ENCODE measurements at places on chromosomes 16 and 17.

DNA sequence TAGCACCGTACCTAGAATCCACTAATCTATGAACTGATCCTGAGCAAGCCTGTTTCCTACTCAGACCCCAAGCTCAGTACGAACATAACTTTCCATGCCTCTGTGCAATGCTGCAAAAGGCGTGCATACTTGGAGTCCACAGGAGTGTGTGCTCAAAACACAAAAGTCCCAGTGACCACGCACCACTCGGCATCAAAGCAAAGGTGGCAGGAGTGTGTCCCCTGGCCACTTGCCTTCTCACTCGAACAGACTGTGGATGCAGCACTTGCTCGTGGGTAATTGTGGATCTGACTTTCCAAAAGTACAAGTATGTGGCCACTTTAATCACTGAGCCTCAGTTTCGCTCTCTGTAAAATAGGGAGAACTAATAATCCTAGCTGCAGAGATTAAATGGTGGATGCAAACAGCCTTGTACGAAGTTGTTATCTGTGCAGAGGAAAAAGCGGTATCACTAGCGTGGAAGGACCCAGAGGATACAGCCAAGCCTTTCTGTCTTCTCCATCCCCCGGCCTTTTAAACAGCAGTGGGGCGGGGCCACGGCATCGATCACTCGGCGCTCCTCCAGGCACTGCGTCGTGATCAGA is 311 bp upstream of the KDM8 start:
- DNase-seq = no peak

GRCh38 chr17:2821868-2822267 is 25.6 kb downstream of the RAP1GAP2 start:
- no peak for DNase-seq

GRCh38 chr17:59004338-59005111 is 102.2 kb downstream of the TRIM37 start:
- peak; percentile 68 for DNase-seq

- no peak for DNase-seq
Observed at GRCh38 chr16:25859645-25860044, 167.9 kb downstream of the HS3ST4 start.

DNA sequence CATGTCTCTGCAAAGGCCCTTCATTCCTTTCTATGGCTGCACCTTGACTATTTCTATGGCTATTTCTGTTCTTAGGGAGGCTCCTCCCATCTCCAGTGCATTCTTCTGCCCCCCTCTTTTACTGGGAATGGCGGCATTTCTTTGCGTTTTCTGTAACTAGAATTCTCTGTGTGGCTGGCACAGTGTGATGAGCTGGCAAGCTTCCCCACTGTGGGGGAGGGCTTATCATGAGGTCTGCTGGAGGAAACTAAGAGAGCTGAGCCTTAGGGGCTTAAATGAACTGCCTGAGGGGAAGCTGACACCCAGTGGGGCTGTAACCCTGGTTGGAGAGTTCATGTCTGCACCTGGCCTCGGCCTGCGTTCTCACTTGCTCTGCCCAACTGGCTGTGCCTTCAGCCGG is 1.5 kb upstream of the CARD14 start:
- no peak for DNase-seq

DNA sequence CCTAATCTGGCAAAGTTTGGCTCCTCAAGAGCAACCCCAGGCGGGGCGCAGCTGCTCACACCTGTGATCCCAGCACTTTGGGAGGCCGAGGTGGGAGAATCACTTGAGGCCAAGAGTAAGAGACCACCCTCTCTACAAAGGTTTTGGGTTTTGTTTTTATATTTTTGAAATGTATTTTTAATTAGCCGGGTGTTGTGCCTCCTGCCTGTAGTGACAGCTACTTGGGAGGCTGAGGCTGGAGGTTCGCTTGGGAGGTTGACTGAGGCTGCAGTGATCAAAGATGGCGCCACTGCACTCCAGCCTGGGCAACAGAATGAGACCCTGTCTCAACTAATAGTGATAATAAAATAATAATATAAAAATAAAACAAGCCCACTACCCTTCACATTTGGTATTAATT is 756 bp upstream of the USP7 start:
- DNase-seq = no peak

DNA sequence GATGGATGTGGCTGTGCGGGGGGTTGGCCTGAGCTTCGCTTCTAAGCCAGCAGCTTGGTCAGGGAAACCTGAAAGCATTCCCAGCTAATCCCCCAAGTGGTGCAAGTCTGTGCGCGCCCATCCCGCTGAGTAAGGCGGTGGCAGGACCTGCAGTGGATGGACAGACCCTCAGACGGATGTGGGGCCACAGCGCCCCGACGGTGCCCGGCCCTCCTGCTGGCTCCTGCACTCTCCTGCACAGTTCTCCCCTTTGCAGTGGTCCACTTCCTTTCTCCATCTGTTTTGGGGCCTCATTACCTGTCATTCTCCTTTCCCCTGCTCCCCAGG is 2.3 kb downstream of the ATP2A1 start:
- no peak for DNase-seq

GRCh38 chr16:53974484-53975080 is 270.6 kb downstream of the FTO start:
- no peak for DNase-seq

GRCh38 chr17:34409352-34409751 is 46.3 kb upstream of the CCL1 start:
- no peak for DNase-seq

- no peak for DNase-seq
Observed at GRCh38 chr16:74666010-74666421, 661 bp downstream of the RFWD3 start.

GRCh38 chr17:75160211-75160610 is 5.9 kb upstream of the JPT1 start:
- no peak for DNase-seq

DNA sequence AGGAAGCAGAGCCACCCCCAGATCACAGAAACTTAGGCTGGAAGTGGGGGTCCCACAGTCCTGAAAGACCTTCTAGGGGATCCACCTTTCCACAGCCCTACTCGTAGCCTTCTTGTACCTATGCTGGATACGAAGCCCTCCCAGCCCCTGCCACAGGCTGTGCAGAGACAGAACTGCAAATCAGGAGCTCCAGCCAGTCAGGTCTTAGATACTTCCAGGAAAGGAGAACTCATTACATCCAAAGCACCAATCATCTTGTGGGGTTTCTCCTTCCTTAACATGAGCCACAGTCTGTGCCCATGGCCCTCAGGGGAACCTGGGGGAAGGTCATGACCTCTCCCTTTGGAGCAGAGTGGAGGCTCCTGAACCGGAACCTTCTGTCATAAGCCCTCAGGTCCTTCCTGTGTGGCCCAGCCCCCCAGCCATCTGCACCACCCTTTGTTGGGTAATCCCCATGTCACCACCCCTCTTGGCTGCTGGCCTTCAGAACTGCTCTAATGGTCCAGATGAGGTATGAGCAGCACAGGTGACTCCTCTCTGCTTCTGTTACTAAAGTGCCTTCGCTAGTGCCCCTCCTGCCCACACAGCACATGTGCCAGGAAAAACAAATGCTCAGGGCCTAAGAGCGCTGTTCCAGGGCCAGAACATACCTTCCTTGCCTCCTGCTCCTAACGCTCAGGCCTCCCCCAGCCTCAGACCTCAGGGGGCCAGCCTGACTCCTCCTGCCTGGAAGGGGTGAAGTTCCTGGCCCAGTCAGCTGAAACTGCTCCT is 14.6 kb downstream of the SRCIN1 start:
- DNase-seq = no peak

- DNase-seq = no peak
Observed at GRCh38 chr16:20310421-20311395, 16.6 kb downstream of the GP2 start.

- no peak for DNase-seq
Observed at GRCh38 chr16:30904114-30904780, 7.8 kb downstream of the CTF1 start.

DNA sequence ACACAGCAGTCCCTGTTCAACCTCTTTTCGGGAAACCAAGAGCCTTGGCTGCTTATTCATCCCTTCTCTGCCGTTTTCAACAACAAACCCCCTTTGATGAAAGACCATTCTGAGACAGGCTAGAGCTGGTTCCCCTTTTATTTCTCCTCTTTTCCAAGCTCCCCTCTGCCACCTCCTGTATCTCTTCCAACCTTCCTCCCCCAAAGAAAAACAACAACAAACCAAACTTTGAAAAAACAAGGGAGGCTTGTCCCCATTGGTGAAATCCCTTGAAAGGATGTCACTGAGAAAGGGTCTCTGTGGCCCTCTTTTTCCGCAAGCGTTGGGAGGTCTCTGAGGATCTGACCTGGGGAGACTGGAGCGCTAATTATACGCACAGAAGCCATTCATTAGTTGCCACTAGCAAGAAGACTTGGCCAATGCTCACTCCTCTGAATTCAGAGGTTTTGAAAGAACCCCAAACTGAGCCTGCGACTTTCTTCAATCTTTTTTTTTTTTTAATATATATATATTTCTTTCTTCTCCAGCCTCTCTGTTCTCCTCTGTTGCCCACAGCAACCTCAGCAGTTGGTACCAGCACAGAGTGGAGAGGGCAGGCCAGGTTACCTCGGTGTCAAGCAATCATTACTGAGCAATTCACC is 101.4 kb downstream of the PITPNC1 start:
- no peak for DNase-seq

- no peak for DNase-seq
Observed at GRCh38 chr17:32477220-32477619, 9.6 kb upstream of the CDK5R1 start.

GRCh38 chr16:79426663-79427062 is 173.9 kb downstream of the MAF start:
- no peak for DNase-seq

DNA sequence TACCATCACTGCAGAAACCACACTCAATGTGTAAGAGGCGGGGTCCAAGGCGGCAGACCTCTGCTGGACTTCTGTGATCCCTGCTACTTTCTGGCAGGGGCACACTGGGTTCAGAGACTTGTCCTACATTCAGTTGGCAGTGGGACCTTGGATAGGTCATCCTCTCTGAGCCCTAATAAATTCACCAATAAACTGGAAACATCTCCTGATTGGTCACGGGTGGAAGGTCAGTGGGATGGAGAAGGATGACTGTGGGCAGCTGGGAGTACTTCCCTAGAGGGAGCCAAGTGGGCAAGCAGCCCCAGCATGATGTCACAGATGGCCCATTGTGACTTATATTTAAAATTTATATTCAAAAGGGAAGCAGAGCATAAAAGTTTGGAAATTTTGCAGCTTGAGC is 49.7 kb downstream of the RNF112 start:
- no peak for DNase-seq

GRCh38 chr16:29663016-29663806 is at the start of gene SPN:
TSS of gene SPN (plus strand) at chr16:29663247. CDS start at chr16:29663729, 482 bp downstream.
- peak; percentile 12 for DNase-seq

DNA sequence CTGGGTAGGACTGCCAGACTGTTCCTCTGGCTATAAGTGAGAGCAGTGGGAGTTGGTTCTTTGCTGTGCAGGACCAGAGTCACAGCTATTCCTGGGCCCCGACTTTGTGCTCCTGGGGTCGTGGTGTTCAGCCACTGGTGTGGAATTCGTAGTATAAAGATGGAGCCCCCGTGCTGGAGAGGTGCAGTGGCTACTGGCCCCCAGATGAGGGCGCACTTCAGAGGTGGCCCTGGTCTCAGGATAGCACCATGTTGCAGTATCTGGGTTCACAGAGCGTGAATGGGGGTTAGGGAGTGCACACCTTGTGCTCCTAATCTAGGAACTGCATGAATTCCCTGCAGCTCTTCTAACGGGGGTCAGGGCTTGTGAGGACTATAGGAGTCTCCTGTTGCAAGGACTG is 21.1 kb downstream of the TANC2 start:
- no peak for DNase-seq

DNA sequence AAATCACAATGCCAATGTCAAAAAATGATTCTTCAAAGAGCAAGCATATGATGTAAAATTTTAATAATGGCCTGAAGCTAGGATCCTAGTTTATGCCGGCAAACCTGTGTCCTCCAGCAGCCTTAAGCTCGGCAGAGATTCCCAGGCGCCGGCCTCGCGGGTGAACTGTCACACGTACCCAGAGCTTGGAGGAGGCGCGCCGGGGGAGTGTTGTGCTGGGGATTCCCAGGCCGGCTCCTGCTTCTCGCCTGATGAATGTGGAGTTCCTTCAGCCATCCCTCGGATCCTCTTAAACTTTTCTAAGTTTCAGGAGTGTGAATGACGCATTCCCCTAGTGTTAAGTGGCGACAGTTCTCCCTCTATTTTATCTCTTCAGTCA is 19.1 kb upstream of the NTN1 start:
- DNase-seq = no peak

GRCh38 chr16:79950932-79951719 is 350.6 kb upstream of the MAF start:
- no peak for DNase-seq

GRCh38 chr17:43875476-43876147 is 28.6 kb downstream of the CD300LG start:
- DNase-seq = no peak

DNA sequence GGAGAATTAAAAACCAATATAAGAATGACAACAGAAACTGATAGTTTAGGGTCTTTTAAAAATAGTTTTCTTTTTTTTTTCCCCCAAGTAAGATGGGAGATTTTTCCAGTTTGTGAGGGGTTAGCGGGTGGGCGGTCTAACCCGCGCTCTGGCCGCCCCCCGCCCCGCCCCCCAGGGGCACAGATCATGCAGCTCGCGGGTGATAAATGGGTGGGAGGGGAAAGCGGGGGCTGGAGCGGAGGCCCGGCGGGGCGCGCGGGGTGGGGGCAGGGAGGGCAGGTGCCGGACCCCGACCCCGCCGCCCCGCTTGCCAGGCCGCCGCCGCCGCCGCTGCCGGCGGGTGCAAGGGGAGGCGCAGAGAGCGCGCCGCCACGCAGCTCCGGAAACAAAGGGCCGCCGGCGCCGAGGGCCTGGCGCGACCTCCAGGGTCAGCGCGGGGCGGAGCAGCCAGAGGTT is 60.1 kb upstream of the GSE1 start:
- DNase-seq = no peak

DNA sequence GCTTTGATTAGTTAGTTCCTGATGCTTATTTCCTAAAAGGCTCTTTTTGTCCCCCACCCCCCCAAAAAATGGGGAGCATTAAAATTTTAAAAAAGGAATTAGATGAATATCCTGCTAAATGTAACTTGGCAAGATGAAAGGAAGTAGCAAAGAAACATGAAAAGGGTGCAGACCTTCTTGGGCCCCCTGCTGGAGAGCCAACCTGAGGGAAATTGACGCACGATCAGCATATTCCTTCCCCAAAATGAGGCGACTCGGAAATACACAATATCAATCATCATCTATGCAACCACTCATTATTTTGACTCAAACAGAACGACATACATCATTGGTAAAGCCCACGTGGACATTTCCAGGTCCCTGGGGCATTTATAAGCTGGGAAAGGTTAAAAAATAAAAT is 59.7 kb downstream of the GRIN2A start:
- DNase-seq = no peak

- DNase-seq = no peak
Observed at GRCh38 chr17:32584792-32585191, 98.0 kb downstream of the CDK5R1 start.
